ENCODE measurements at places on chromosomes 12 and 14.
A peak's percentile ranks its signal among the peaks of the same experiment; 100 is the strongest.

DNA sequence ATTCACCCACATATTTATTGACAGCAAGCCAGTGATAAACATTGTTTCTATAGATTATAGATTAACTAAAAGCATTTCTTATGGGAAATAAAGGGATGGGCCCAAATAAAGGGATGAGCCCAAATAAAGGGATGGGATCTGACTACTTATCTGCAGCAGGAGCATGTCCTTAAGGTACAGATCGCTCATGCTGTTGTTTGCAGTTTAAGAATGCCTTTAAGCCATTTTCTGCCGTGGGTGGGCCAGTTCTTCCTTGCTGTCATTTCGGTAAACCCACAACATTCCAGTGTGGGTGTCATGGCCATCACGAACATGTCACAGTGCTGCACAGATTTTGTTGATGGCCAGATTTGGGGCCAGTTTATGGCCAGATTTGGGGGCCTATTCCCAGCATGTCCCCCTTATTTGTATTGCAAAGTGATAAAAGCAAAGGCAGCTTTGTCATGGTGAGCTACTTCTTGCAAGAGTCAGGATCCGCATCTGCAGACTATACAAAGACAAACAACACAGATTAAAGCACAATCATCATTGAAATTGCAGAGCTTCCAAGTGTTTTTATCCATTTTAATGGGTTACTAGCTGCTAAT lies 700.7 kb downstream of the LRFN5 start:
- no peak for DNase-seq

- no peak for DNase-seq
Observed at GRCh38 chr14:87133073-87133801, 859.7 kb downstream of the GALC start.

GRCh38 chr14:80754696-80755095 lies 186.8 kb downstream of the CEP128 start:
- no peak for DNase-seq

- DNase-seq = no peak
Observed at GRCh38 chr14:72634691-72635616, 258.9 kb downstream of the DPF3 start.

- DNase-seq = no peak
Observed at GRCh38 chr12:114320968-114321367, 85.0 kb downstream of the TBX5 start.

- no peak for DNase-seq
Observed at GRCh38 chr12:99004799-99005466, 359.8 kb downstream of the APAF1 start.

GRCh38 chr14:85205875-85206274 lies 324.1 kb upstream of the FLRT2 start:
- DNase-seq = no peak

- DNase-seq = no peak
Observed at GRCh38 chr14:93085911-93086310, 29.8 kb downstream of the ITPK1 start.

DNA sequence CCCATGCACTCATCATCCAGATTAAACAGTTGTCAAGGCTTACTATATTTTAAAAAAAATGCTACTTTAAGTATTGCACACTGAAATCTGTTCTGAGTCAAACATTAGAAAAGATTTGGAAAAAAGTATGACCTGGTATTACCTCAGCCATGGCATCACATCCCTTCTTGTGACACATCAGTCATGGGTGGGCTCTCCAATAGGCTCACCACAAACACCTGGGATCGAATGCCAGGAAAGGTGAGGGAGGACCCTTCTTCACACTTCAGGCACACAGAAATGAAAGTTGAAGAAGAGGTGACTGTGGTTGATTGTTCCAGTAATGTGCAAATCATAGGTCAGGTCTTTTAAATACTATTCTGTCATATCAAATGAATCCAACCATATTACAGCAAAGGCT lies 36.6 kb upstream of the GZMB start:
- no peak for DNase-seq

- no peak for DNase-seq
Observed at GRCh38 chr12:91239481-91239880, 56.9 kb upstream of the DCN start.

- no peak for DNase-seq
Observed at GRCh38 chr14:84655014-84655413, 874.9 kb upstream of the FLRT2 start.

GRCh38 chr12:129296671-129297070 lies 443.4 kb downstream of the GLT1D1 start:
- no peak for DNase-seq

- no peak for DNase-seq
Observed at GRCh38 chr12:93387780-93388179, 10.1 kb downstream of the NUDT4 start.

GRCh38 chr12:111868676-111869588 lies 26.9 kb downstream of the MAPKAPK5 start:
- DNase-seq = no peak

- DNase-seq = no peak
Observed at GRCh38 chr14:24085215-24085614, 8.9 kb upstream of the PCK2 start.

- DNase-seq = no peak
Observed at GRCh38 chr14:94465042-94465441, 11.0 kb downstream of the SERPINA9 start.

DNA sequence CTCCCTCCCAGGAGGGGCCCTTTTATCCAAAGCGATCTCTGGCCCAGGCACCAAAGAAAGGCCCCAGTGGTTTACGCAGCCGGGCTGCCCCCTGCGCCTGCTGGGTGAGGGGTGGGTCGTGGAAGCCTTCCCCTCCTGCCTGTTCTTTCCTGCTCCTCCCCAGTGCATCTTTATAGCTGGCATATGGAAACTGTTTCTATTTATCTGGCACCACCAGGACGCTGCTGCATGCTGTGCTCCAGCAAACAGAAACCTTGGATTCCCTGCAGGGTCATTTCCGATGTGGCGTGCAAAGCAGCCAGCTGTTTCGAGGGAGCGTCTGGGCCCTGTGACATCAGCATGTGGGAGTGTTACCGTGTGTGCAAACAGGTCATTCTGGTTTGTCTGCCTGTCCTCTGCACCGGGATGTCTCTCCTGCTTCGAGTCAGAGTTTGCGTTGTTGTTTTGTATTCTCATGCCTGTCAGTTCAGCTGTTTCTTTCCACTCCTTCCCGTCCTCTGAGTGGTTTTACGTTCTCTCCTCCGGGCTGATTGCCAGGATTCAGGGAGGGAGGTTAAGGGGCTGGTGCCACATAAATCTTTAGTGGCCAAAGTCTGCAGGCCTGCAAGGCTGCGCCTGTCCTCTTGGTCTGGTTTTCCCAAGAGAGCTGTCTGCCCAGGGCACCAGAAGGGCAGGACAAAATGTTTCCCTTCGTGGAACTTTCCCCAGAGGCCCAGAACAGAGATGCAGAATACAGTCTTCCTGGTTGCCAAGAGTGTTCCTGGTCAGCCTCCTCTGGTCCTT lies 24.6 kb downstream of the TPCN1 start:
- DNase-seq = peak; percentile 78

- DNase-seq = no peak
Observed at GRCh38 chr12:19893514-19893913, 454.2 kb downstream of the AEBP2 start.

Measured in NCI-H187 (cell line).